Pancreas (tissue), 10 donors: ENCODE measurements at places on chromosomes 16 and 17.

- H3K4me1 ChIP-seq = no peaks in the 10 kb centered on the region
- H3K4me3 ChIP-seq = no peak overlapping the region
- no peak for DNase-seq
- peaks cover 6% of the 10 kb centered on the region for H3K27me3 ChIP-seq
- no peak overlapping the region for H3K27ac ChIP-seq
- H3K36me3 ChIP-seq = no peaks in the 10 kb centered on the region
Observed at GRCh38 chr17:50196826-50197225, 4.6 kb downstream of the COL1A1 start.

GRCh38 chr16:88655733-88656281, 5.0 kb upstream of the CYBA start:
- no peaks in the 10 kb centered on the region for H3K4me1 ChIP-seq
- H3K27me3 ChIP-seq = no peaks in the 10 kb centered on the region
- no peaks in the 10 kb centered on the region for H3K36me3 ChIP-seq
- no peak for DNase-seq
- H3K27ac ChIP-seq = no peak overlapping the region

DNA sequence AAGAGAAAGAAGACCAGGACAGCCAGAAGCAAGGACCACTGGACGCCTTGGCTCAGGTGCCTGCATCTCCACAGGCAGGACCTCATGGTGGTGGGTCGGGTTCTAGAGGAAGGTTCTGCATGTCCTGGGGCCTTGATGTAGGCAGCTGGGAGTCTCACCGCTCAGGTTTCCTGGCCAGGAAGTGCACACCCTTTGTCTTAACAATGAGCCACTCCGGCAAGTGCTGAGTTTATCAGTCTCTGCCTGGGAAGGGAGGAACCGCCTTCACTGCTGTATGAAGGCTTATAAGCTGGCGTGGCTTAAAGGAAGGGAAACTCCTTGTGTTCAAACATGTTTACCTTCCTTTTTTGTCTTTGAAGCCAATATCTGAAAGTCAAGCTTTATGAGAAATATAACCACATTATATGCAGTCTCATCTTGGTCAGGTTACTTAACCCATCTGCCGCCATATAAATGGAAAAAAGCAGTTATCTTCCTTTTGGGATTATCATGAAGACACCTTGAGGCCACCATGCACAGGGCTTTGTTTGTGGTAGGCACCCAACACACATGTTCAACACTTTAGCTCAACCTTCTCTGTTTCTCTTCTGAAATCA, at the start of gene ST6GALNAC1:
Gene ST6GALNAC1, minus strand, starts transcription at position 205 of the 596 bp plus-strand sequence. Its CDS starts 119 bp downstream, at position 86.
- H3K4me3 ChIP-seq = no peak within 1 kb of the TSS
- no peak for DNase-seq
- H3K27ac ChIP-seq = peak within 1 kb of the TSS; percentile 30
- H3K4me1 ChIP-seq = peaks cover 29% of the 10 kb centered on the region
- H3K36me3 ChIP-seq = no peaks in the 10 kb centered on the region
- no peaks in the 10 kb centered on the region for H3K27me3 ChIP-seq

DNA sequence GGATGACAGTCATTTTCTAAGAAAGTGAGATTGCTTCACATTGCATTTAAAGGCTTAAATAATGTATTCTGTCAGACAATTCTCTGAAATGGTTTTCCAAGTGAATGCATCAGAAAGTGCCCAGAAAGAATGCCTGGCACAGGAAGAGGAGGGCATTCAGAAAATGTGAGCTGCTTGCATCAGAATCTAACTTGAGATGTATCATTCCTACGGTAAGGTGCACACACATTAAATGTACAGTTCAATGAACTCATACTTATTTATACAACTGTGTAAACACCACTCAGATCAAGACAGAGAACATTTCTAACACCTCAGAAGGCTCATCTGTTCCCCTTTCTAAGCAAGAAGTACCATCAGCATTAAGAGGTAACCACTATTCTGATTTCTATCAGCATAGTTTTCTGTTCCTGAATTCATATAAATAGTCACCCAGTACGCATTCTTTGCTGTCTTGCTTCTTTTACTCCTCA, 638.0 kb downstream of the MAF start:
- H3K27ac ChIP-seq = no peak overlapping the region
- H3K4me3 ChIP-seq = no peak overlapping the region
- no peak for DNase-seq
- no peaks in the 10 kb centered on the region for H3K27me3 ChIP-seq

- H3K4me3 ChIP-seq = no peak overlapping the region
- H3K27ac ChIP-seq = no peak overlapping the region
- DNase-seq = no peak
Observed at GRCh38 chr16:57049678-57050077, 42.7 kb upstream of the CPNE2 start.

GRCh38 chr17:80694085-80694991, 149.7 kb downstream of the RPTOR start:
- no peaks in the 10 kb centered on the region for H3K36me3 ChIP-seq
- no peak overlapping the region for H3K27ac ChIP-seq
- no peak for DNase-seq
- no peaks in the 10 kb centered on the region for H3K4me1 ChIP-seq
- no peaks in the 10 kb centered on the region for H3K27me3 ChIP-seq

- no peaks in the 10 kb centered on the region for H3K36me3 ChIP-seq
- H3K4me1 ChIP-seq = peaks cover 39% of the 10 kb centered on the region
Observed at GRCh38 chr17:3965118-3965800, 1.0 kb upstream of the ATP2A3 start.

- H3K4me3 ChIP-seq = no peak overlapping the region
- no peak overlapping the region for H3K27ac ChIP-seq
- no peaks in the 10 kb centered on the region for H3K36me3 ChIP-seq
- no peaks in the 10 kb centered on the region for H3K4me1 ChIP-seq
Observed at GRCh38 chr17:69898601-69899000, 176.4 kb upstream of the KCNJ16 start.

- no peak overlapping the region for H3K4me3 ChIP-seq
- peaks cover 6% of the 10 kb centered on the region for H3K4me1 ChIP-seq
- DNase-seq = peak; percentile 33
- no peaks in the 10 kb centered on the region for H3K36me3 ChIP-seq
- no peaks in the 10 kb centered on the region for H3K27me3 ChIP-seq
Observed at GRCh38 chr16:81237282-81237681, 1.2 kb upstream of the BCO1 start.

- no peaks in the 10 kb centered on the region for H3K27me3 ChIP-seq
- DNase-seq = no peak
- no peak overlapping the region for H3K4me3 ChIP-seq
- no peak overlapping the region for H3K27ac ChIP-seq
Observed at GRCh38 chr17:17924131-17924856, 47.9 kb downstream of the TOM1L2 start.

DNA sequence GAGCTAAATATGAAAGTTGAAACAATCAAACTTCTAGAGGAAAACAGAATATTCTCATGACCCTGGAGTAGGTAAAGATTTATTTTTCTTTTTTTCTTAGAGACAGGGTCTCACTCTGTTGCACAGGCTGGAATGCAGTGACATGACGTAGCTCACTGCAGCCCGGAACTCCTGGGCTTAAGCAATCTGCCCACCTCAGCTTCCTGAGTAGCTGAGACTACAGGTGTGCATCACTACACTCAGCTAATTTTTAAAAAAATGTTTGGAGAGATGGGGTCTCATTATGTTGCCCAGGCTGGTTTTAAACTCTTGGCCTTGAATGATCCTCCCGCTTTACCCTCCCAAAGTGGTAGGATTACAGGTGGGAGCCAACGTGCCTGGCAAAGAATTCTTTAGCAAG, 15.5 kb downstream of the IKZF3 start:
- H3K4me1 ChIP-seq = no peaks in the 10 kb centered on the region
- no peak for DNase-seq
- H3K27ac ChIP-seq = no peak overlapping the region
- H3K27me3 ChIP-seq = peaks cover 8% of the 10 kb centered on the region
- no peaks in the 10 kb centered on the region for H3K36me3 ChIP-seq
- H3K4me3 ChIP-seq = no peak overlapping the region

GRCh38 chr16:80002261-80002660, 401.7 kb upstream of the MAF start:
- H3K27ac ChIP-seq = no peak overlapping the region
- H3K4me1 ChIP-seq = no peaks in the 10 kb centered on the region
- H3K4me3 ChIP-seq = no peak overlapping the region

DNA sequence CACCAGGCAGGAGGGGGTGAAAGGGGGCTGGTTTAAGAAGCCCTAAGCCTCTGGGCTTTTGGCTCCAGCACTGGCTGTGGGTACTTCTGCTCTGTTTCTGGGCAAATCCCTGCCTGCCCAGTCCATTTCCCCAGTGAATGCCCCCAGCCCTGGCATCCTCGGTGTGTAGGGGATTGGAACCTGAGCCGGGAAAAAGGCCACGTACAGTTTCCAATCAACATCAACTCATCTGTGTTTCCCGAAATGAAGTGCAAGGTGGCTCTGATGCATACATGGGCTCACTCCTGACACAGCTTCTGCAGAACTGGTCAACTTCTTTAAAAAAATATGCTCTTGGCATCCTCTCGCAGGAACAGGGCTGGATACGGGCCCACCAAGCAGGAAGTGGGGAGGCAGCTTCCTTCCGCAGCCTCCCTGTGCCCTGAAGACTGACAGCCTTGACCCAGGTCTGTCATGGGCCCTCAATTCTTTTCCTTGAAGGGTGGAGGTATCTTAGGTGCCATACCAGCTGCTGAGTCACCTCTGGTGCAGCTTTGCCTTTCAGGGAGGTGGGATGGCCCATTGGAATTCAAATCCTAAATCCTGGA, 73.3 kb downstream of the N4BP1 start:
- no peak overlapping the region for H3K4me3 ChIP-seq
- peak overlapping the region; percentile 37 for H3K27ac ChIP-seq
- peaks cover 4% of the 10 kb centered on the region for H3K36me3 ChIP-seq
- no peaks in the 10 kb centered on the region for H3K4me1 ChIP-seq
- H3K27me3 ChIP-seq = no peaks in the 10 kb centered on the region
- no peak for DNase-seq

DNA sequence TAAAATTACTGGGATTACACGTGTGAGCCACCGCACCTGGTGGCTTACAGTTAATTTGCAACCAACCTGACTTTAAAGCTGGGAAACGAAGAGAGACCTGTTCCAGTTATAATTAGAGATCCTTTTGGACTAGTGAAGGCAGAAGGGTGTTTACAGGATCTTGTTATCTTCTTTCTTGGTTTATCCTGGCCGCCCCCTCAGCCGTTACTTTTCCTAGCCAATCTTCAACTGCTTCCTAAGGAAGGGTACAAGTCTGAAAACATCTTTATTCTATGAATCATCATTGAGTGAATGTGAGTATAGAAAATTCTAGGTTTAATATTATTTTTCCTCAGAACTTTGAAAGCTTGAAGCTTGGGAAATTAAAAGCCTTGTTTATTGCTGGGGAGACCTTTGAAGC, 286.5 kb downstream of the SLC39A11 start:
- no peaks in the 10 kb centered on the region for H3K36me3 ChIP-seq
- no peaks in the 10 kb centered on the region for H3K27me3 ChIP-seq
- no peak overlapping the region for H3K4me3 ChIP-seq

GRCh38 chr17:14052886-14053615, 16.3 kb upstream of the COX10 start:
- no peaks in the 10 kb centered on the region for H3K27me3 ChIP-seq
- no peak overlapping the region for H3K4me3 ChIP-seq
- H3K27ac ChIP-seq = no peak overlapping the region
- H3K4me1 ChIP-seq = no peaks in the 10 kb centered on the region
- H3K36me3 ChIP-seq = no peaks in the 10 kb centered on the region
- no peak for DNase-seq

GRCh38 chr17:71460943-71461342, 659.9 kb upstream of the SOX9 start:
- H3K4me1 ChIP-seq = no peaks in the 10 kb centered on the region
- H3K4me3 ChIP-seq = no peak overlapping the region
- DNase-seq = peak; percentile 48
- no peaks in the 10 kb centered on the region for H3K36me3 ChIP-seq
- no peak overlapping the region for H3K27ac ChIP-seq

- peaks cover 8% of the 10 kb centered on the region for H3K4me1 ChIP-seq
- no peak for DNase-seq
- no peaks in the 10 kb centered on the region for H3K36me3 ChIP-seq
- no peaks in the 10 kb centered on the region for H3K27me3 ChIP-seq
- no peak overlapping the region for H3K4me3 ChIP-seq
Observed at GRCh38 chr17:7263801-7264078, 1.5 kb upstream of the CLDN7 start.

DNA sequence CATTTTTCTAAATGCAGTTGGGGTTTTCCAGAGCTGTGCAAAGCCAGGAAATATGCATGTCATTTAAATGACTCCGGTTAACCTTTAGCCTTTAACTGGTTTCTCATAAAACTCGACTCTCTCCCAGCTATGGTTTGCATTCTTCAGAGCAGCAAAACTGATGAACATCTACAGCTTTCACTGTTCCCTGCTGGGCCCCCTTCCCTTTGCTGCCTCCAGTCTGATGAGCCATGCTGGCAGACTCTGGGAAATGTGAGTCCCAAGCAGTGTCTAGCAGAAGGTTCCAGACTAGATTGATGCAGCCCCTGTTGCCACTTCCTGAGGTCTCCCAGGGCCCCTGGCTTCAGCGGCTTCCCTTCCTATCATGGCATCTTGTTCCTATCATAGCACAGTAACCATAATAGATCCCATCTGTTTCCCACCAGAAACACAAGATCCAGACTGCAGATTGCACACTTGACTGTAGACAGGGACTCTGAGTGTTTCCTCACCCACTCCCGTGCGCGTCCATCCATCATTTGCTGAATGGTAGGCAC, 135.4 kb downstream of the CLEC16A start:
- H3K36me3 ChIP-seq = no peaks in the 10 kb centered on the region
- DNase-seq = no peak
- H3K27me3 ChIP-seq = no peaks in the 10 kb centered on the region
- H3K4me1 ChIP-seq = no peaks in the 10 kb centered on the region
- no peak overlapping the region for H3K27ac ChIP-seq

DNA sequence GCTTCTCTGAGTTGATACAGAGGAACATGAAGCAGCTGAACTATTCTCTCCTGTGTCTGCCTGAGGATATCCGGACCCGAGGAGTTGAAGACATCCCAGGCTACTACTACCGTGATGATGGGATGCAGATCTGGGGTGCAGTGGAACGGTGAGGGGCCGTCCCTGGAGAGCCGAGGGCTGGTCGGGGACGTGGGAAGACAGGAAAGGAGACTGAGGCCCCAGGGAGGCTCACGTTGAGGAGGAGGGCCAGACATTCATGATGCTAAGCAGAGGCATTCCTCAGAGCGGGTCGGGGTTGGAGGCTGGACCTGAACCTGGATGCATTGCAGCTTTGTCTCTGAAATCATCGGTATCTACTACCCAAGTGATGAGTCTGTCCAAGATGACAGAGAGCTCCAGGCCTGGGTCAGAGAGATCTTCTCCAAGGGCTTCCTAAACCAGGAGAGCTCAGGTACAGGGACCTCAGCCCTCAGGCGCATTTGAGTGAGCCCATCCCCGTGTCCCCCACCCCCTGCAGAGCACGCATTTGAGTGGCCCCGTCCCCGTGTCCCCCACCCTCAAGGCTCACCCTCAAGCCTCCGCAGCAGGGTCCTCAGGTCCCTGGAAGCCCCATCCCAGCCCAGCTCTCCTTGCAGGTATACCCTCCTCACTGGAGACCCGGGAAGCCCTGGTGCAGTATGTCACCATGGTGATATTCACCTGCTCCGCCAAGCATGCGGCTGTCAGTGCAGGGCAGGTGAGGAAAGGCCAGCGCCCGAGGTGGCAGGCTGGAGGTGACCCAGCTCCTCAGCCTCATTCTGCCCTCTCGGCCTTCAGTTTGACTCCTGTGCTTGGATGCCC, 8.3 kb downstream of the ALOX15B start:
- no peaks in the 10 kb centered on the region for H3K4me1 ChIP-seq
- no peaks in the 10 kb centered on the region for H3K27me3 ChIP-seq
- no peaks in the 10 kb centered on the region for H3K36me3 ChIP-seq
- no peak overlapping the region for H3K4me3 ChIP-seq

- no peak for DNase-seq
- no peaks in the 10 kb centered on the region for H3K36me3 ChIP-seq
- no peaks in the 10 kb centered on the region for H3K27me3 ChIP-seq
Observed at GRCh38 chr17:44414394-44415155, 25.1 kb upstream of the ITGA2B start.

GRCh38 chr16:49921791-49922456, 66.0 kb upstream of the ZNF423 start:
- no peaks in the 10 kb centered on the region for H3K36me3 ChIP-seq
- H3K4me3 ChIP-seq = no peak overlapping the region
- H3K27ac ChIP-seq = no peak overlapping the region
- no peaks in the 10 kb centered on the region for H3K4me1 ChIP-seq
